ENCODE measurements at places on chromosomes 2 and 18.

DNA sequence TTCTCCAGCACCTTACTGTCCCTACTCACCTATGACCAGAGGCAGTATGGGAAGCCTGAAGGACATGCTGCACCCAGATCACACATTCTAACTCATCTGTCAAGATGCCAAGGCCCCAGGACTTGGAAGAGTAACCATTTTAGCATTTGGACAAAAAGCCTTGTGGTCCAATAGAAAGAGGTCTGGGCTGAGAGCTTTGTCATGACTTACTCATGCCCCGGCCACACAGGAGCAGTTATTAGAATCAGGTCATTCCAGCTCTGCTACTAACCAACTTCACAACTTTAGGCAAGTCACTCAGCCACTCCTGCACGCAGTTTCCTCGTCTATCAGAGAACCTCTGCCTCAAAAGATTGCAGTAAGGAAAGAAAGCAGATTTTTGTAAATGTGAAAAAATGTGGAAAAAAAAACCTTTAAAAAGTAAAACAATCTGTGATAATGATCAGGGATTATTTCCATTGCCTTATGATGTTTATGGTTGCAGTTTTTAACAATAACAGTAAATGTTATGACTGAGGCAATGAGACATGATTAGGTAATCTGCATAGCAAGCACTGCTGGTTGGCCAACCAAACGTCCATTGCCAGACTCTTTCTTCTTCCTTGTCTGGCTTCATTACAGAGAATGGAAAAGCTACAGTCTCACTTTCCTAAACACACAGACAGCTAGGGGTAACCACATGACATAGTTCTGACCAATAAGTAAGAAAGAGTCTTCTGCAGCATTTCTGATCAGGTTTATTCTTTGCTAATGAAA lies 255.4 kb upstream of the CHAC2 start:
- DNase-seq = no peak

- DNase-seq = no peak
Observed at GRCh38 chr2:65128297-65129190, 1.4 kb downstream of the RAB1A start.

GRCh38 chr2:167294776-167295140 lies 406.5 kb downstream of the XIRP2 start:
- DNase-seq = no peak

GRCh38 chr2:181157326-181157725 lies 176.9 kb downstream of the UBE2E3 start:
- no peak for DNase-seq

DNA sequence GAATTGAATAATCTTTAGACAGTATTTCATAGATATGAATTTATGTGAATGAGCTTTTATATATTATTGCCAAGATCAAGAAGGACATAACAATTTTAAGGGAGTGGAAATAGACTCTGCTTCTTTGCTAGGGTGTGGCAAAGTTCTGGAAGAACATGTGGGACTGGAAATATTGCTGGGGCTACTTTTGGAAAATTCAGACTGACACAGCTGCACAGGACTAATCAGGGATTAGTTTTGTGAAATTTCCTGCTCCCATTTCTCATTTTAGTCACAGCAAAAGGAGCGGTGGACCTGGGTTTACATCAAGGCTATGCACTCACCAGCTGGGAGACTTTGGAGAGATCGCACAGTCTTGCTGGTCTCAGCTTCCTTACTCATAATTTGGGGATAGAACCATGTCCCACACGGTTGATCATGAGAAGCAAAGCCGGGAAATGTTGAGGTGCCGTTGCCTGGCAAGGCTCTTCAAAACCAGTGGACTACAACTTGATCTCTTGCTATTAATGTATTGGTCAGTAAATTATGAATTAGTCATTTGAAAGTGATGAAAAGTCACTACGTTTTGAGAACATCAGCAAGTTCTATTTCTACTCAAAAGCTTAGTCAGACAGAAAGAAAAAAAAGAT lies 42.4 kb downstream of the IL1RL2 start:
- no peak for DNase-seq

- DNase-seq = no peak
Observed at GRCh38 chr2:80242355-80242910, 62.1 kb downstream of the LRRTM1 start.

DNA sequence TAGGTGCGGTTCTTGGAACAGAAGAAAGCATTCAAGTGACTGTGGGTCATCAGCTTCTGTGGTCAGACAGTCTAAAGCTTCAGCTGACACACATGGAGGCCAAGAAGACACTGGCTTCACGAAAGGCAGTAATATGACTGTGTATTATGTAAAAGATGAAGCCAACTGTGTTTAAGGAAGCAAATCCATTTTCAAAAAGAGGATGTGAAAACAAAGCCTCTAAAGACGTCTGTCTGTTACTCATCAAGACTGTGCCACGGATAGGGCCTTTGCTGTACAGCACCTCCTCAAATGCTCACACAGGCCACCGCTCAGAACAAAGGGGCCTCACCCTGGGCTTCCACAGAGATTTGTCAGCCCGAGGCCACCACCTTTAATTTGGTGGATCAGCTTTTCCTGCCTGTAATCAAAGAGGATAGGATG lies 21.1 kb upstream of the TMEM163 start:
- DNase-seq = no peak

GRCh38 chr2:80573950-80574349 lies 269.4 kb upstream of the LRRTM1 start:
- DNase-seq = no peak

GRCh38 chr2:5696945-5697521 lies 4.8 kb downstream of the SOX11 start:
- DNase-seq = peak; percentile 80

- no peak for DNase-seq
Observed at GRCh38 chr2:3462493-3463104, 56.7 kb downstream of the ADI1 start.

DNA sequence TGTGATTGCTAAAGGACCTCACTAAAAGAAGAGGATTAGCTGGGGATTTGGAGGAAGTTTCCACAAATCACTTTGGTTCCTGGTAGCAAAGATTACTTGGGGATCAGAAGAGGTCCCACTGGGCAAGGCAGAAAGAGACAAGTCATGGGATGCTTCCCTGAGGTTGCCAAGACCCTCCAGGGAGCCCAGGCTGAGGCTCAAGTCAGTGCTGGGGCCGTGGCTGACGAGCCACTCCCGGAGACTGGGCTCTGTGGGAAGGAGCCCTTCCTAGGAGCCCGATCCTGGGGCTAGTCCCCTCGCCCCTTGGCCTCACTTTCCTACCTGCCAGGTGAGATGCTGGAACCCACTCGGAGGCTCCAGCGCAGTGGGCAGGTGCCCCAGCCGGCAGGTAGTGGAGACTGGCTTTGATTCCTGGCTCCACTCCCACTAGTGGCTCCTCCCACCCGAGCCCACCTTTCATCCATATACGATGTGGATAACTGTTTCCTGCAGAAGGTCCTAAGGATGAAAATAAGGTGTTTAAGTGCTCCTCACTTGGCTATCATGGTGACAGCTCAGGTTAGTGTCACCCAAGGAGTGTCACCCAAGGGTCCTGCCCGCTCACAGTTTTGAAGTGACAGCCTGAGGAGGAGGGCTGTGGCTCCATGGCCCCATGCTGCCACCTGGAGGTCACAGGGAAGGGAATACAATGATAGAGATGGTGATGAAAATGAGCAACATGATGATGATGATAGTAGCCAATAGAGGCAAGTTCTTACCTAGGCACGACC lies 100.5 kb downstream of the CAPN13 start:
- DNase-seq = peak; percentile 92

DNA sequence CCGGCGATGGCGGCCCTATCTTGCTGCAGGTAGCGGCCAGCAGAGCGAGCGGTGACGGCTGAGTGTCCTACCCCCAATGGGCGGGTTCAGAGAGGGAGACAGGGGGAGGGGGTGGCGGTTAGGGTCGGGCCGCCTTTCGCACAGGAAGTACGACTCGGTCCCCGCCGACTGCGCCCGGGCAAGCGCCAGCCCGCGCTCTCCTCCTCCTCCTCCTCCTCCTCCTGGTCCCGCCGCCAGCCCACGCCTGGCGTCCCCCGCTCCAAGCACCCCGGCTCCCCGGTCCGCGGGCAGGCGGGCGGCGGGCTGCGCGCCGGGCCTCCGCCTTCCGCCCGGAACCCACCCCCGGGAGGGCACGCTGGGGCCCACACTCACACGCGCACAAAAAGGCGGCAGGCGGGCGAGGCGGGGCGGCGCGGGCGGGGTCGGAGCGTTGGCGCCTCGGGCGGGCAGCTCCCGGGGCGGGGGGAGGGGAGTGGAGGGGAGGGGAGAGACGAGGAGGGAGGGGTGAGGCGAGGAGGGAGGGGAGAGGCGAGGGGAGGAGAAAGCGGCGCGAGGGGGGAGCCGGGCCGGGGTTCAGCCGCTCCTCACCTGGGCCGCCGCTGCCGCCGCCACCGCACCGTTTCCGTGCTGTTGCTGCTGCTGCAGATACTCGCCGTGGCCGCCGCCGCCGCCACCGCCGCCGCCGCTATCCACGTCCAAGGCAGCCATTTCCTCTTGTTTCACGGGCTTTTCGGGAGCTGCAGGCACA lies 1.2 kb downstream of the SP3 start:
- DNase-seq = peak; percentile 94

- no peak for DNase-seq
Observed at GRCh38 chr2:182014284-182014683, 28.6 kb downstream of the PPP1R1C start.

DNA sequence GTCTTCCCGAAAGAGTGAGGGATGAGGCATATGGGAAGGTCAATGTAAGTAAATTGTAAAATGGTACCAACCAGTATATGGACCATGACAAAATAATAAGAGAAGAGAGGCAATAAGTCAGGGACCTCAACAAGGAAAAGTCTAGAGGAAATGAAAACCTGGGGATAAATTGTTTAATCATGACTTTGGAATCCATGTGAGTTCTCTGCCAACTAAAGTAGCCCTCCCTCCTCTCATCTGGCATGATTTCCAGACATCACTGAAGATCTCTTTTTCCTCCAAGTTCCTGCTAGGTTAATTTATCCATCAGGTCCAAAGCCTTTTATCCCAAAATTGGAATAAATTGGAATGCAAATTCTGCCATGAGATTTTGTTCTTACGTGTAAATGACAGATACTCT lies 417.9 kb downstream of the NRXN1 start:
- no peak for DNase-seq

- DNase-seq = no peak
Observed at GRCh38 chr2:64404743-64405142, 49.2 kb upstream of the LGALSL start.

DNA sequence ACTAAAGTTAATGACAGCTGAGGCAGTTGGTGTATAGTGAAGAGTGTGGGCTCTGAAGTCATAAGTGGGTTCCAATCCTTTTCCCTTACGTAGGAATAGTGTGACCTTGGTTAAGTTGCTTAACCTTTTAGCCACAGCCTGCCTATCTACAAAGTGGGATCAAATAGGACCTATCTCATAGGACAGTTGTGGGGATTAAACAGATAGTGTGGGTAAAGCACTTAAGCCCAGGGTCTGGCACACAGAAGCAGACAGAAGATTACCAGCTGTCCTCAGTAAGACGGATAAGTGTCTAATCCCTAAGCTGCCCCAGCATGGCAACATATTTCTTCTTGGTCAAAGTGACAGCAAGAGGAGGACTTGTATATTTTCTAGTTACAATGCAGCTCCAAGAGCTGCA lies 28.2 kb downstream of the UBE2F start:
- peak; percentile 89 for DNase-seq

- DNase-seq = no peak
Observed at GRCh38 chr2:178075006-178075326, 2.4 kb upstream of the PDE11A start.

GRCh38 chr2:97645112-97645694 lies 659 bp upstream of the COX5B start:
- no peak for DNase-seq

GRCh38 chr2:200705305-200706041 lies 106.2 kb upstream of the BZW1 start:
- DNase-seq = peak; percentile 17

DNA sequence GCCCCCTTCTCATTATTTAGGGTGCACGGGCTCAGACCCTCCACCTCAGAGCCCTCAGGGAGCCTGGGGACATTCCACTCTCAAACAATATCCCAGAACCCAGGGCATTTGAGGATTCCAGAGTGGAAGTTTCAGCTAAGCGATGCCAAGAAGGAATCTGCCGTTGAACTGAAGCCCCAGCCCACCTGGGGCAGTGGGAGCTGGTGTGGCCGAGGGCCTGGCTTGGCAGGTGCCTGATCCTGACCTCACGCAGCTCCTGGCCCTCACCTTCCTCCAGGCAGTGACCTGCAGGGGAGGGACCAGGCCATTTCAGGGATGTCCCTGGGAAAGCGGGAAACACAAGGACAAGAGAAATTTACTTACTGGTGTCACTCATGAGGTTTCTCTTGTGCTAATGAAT lies 58.2 kb downstream of the ACKR3 start:
- DNase-seq = no peak

DNA sequence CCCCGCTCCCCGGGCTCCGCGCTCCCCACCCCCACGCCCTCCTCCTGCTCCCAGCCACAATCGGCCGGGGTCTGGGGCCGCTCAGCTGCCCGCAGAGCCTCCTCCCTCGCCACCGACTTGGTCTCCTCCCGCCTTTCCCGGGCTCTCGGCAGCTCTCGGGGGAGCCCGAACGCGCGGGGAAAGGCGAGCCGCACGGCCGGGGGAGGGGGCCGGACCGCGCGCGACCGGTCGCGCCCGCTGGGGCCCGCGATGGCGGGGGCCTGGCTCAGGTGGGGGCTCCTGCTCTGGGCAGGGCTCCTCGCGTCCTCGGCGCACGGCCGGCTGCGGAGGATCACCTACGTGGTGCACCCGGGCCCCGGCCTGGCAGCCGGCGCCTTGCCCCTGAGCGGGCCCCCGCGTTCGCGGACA lies 327 bp downstream of the LTBP1 start:
- DNase-seq = peak; percentile 45

DNA sequence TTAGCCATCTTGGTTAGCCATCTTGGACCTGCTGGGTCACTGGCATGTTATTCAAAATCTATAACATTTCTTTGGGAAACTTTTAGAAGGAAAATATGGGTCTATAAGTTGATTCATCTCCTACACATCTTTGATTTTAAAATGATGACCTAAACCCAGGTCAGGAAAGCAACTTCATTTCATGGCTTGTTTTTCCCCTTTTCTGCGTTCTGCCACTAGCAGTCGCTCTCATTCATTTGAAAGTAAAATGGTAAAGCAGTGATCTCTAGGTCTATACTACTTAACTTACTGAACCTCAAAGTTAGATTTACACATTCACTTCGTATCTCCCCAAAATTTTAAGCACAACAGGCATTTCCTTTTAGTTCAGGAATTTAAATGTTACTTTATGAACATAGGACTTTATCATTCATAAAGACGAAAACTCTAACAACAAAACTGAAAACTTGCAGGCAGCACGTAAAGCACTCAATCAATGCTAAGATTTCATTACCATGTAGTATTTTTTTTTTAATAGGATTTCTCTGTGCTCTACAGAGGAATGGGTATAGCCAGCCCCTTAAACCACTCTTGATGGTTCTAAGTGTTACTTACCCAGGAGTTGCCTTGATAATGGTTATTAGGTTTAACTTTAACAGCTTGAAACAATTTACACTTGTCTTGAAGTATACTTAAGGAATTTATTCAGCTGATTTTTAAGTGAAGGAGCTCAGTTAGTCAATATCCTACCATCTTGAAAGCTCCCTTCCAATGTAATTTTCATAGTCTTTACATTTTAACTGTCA lies 62.5 kb downstream of the GORASP2 start:
- DNase-seq = no peak
